ENCODE measurements at places on chromosomes 11 and 22.

GRCh38 chr11:133553885-133554740 lies 21.8 kb upstream of the OPCML start:
- DNase-seq = no peak

GRCh38 chr11:71580057-71581003 lies 2.3 kb downstream of the KRTAP5-11 start:
- no peak for DNase-seq

- DNase-seq = no peak
Observed at GRCh38 chr11:57618438-57618837, 21.0 kb downstream of the SERPING1 start.

DNA sequence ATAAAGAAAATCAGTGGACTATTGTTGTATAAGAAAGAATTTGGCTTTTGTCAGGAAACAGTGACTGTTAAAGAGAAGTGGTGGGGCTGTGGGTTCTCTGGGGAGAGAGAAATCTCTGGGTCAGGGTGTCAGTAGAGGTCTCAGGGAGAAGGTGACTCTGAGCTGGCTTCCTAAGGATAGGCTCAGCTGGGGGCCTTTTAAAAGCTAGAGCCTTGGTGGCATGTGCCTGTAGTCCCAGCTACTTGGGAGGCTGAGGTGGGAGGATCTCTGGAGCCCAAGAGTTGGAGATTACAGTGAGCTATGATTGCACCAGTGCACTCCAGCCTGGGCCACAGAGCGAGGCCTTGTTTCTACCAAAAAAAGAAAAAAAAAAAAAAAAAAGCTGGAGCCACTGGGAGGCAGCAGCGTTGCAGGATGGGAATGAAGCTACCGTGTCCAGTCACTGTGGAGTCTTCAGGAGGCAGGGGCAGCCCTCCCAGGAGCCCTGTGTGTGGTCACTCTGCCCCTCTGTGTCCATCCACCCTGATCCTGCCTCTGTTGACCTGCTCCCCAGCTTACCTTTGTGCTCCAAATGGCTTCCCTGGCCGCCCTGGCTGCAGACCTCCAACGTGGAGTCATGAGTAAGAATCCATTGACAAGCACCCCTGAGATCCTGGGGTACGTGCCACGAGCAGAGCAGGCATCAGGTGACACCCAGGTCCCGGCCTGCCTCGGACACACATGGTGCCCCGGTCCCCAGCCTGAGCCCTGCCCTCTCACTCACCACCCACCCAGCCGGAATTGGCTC lies 5.4 kb upstream of the MIF start:
- DNase-seq = no peak

DNA sequence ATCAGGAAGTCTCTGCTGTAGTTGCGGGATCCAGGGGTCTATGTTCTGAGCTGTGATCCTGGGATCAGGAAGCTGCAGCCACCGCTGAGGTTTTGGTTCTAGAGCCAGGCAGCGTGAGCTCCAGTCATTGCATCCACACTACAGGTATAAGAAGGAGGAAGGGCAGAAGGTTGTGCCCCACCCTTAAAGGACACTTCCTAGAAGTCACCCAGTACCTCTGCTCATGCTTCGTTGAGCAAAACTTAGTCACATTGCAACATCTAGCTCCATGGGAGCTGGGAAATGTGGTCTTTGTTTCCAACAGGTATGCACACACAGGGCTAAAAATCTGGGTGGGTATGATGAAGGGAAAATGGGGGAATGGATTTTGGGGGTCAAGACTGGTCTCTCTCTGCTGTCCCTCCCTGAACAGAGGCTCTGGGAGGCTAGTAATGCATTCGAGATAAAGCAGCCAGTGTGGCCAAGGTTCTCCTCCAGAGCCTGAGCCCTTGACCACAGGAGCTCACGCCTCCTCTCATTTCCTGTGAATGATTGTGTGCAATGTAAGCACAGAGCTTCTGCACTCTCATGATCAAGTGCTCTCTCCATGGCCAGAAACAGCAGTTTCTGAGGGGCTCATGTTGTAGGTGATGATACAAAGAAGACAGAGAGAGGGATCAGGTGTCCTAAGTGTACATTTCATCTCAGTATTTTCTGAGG lies 86.8 kb upstream of the OR4B1 start:
- DNase-seq = no peak

- no peak for DNase-seq
Observed at GRCh38 chr22:31602259-31602952, 59.6 kb downstream of the PISD start.

GRCh38 chr11:113728814-113729213 lies 22.7 kb upstream of the TMPRSS5 start:
- DNase-seq = no peak

DNA sequence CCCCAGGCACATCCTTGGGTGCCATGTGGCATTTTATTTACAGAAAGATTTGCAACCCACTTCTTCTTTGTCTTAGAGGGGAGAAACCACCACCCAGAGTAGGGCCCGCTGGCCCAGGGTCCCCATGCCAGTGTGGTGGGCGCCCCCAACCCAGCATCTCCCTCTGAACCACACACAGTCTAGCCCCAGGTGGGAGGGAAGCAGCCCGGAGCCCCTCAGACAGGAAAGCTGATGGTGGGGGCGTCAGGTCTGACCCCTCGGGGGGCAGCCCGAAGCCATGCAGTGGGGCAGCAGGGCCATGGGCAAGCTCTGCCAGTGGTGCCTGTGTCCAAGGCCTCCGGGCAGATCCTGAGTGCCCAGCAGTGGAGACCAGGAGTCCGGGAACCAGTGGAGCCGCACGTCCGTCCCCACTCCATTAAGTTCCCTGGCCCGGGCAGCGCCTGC lies 11.7 kb downstream of the TRPM5 start:
- no peak for DNase-seq

- DNase-seq = no peak
Observed at GRCh38 chr11:61133956-61134662, 27.1 kb downstream of the VPS37C start.

DNA sequence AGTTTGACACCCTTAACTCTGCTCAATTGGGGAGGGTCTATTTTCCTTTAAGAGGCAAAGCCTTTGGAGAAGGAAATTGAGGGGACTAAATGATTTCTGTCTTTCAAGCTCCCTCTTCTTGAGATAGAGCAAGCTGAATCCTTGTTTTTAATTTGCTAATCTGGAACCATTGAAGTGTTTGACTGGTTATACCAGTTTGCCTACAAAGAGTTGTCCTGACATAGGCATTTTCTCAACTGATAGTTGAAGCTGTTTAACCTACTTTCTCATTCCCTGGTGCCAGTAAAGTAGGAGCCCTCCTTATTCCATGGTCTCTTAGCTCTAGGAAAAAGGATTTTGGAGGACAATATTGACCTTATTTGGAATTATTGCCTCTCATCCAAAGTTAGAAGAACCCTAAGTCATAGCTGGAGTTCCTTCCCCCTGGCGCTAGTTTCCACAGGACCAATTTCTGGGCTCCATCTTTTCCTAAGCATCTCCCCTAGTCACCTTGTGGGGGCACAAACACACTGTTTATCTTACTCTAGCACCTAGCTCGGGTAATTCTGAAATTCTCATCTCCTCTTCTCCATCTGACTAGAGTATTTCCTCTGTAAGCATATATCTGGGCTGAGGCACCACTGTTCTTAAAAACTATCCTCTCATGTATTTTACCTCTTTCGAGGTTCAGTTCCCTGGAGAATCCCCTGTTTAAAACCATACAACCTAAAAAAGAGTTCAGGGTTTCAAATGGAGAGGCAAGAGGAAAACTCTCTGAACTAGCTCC lies 7.4 kb downstream of the ZDHHC5 start:
- DNase-seq = no peak

DNA sequence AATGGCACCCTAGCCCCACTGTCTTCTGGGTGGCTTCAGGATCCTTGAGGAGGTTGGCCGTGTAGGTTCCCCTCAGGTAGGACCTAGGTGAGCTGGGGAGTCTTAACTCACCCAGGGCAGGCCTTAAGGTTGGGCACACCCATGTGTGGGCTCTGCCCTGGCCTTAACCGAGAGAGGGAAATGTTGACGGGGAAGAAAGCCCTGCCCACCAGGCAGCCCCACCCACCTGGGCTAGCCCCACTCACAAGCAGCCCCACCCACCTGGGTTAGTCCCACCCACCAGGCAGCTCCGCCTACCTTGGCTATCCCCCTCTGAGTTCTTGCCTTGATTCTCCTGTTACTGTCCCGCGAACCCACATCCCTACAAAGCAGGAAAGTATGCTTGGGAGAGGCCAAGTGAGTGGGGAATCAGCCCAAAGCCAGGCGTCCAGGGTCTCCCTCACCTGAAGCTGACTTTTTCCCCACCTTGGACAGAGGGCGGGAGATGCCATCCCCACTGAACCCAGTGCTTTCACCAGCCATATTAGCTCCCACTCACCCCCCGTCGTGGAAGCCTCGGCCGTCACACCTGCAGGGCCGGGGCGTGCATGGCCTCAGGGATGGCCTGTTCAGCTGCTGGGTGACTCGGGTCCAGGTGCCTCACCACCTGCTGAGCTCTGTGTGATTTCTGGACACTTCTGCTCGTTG lies at the start of gene MYEOV:
MYEOV (plus strand) TSS at position 337 of the 687 bp plus-strand sequence. CDS start 1,200 bp downstream, outside the sequence.
- DNase-seq = peak; percentile 63

GRCh38 chr11:121459413-121460017 lies 6.7 kb upstream of the SORL1-AS1 start:
- no peak for DNase-seq

GRCh38 chr22:43889860-43890253 lies 2.0 kb downstream of the PNPLA5 start:
- DNase-seq = no peak

DNA sequence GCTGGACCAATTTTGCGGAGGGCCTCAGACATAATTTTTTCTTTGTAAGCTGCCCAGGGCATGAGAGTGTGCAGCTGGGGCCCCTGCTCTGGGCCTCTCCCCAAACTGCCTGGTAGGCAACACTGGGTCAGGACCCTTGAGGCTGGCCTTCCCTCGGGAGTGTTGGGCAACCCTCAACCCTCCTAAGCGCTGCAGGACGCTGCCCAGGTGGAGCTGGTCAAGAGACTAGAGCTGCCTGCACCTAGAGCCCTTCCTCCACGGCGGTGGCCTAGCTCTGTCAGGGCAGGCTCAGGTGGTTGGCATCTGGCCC lies 505 bp upstream of the TMEM132A start:
- DNase-seq = no peak

- DNase-seq = no peak
Observed at GRCh38 chr22:28917747-28918549, 34.6 kb downstream of the ZNRF3 start.

GRCh38 chr11:13333456-13333957 lies 55.9 kb downstream of the BMAL1 start:
- DNase-seq = no peak

DNA sequence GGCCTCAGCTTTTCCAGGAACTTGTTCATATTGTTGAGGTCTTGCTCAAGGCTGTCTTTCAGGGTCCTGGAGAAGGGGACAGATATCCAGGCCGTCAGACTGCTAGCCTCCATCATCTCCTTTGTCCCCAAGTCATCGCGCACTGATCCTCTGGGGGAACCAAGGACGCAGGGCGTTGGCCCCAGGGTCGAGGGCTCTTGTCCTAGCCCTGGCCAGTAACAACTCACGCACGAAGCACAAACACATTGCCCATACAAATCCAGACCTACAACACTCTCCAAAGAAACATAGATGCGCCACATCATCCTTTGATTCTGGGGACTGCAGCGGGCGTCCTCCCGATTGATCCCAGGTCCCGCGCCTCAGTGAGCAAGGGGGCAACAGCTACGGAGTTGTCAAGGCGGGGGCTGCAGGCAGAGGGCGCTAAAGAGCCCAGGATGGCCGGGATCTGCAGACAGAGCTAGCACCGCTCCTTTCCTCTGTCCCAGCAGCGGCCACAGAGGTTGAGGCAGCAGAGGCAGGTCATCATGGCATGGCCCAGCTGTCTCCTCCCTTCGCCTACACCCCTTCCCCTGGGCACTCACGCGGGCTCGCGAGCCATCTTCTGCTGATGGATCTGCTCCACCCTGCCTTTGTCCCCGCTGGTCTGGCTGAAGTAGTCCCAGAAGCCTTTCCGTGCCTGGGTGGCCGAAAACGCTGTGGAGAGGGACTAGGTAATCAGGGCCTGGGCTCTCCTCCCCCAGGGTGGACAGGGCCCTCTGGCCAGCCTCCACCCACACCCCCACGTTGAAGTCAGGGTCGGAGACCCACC lies 472 bp downstream of the APOA5 start:
- peak; percentile 83 for DNase-seq

GRCh38 chr11:41997844-41998401 lies 538.5 kb upstream of the LRRC4C start:
- DNase-seq = no peak

DNA sequence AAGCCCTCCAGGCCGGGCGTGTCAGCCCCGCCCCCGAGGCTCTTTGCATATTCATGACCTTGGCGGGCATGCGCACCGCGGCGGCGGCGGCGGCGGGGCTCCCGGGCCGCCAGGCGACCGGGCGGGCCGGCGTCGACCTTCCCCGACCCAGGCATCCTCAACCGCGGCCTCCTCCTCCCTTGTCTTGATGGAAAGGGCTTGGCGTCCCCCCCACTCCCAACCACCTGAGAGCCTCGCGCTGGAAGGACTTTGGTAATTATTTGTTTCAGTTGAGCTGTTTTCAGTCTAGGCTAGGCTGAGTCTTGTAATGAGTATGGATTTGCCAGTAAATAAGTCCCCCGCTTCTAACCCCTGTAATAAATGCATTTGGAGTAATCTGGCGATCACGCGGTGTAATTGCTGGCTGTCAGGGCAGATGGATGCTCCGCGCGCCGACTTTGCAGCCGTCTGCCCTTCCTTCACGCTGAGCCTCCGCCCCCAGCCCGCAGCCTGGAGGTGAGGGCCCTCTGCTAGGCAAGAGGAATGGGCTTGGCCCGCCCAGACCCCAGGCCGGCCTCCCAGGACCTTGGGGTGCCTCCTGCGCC lies 25.2 kb downstream of the FLRT1 start:
- peak; percentile 72 for DNase-seq

DNA sequence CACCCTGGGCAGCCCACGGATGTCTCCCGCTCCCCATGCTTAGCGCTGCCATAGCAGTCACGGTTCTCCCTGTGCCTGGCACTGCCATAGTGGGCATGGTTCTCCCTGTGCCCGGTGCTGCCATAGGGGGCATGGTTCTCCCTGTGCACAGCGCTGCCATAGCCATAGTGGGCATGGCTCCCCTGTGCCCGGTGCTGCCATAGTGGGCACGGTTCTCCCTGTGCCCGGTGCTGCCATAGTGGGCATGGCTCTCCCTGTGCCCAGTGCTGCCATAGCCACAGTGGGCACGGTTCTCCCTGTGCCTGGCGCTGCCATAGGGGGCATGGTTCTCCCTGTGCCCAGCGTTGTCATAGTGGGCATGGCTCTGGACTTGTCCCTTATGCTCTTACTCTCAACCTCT lies 19.9 kb upstream of the ARAP1 start:
- no peak for DNase-seq

DNA sequence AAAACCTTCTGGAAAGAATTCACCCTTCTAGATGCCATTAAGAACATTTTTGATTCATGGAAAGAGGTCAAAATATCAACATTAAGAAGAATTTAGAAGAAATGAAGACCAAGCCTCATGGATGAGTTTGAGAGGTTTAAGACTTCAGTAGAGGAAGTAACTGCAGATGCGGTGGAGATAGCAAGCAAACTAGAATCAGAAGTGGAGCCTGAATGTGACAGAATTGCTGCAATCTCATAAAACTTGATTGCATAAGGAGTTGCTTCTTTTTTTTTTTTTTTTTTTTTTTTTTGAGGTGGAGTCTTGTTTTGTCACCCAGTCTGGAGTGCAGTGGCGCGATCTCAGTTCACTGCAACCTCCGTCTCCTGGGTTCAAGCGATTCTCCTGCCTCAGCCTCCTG lies 51.6 kb downstream of the MS4A13 start:
- DNase-seq = no peak

- peak; percentile 40 for DNase-seq
Observed at GRCh38 chr11:537622-538430, 499 bp downstream of the LRRC56 start.

GRCh38 chr22:44245867-44246266 lies 65.1 kb downstream of the PARVG start:
- DNase-seq = no peak
